ENCODE measurements at places on chromosomes 1 and 21.

DNA sequence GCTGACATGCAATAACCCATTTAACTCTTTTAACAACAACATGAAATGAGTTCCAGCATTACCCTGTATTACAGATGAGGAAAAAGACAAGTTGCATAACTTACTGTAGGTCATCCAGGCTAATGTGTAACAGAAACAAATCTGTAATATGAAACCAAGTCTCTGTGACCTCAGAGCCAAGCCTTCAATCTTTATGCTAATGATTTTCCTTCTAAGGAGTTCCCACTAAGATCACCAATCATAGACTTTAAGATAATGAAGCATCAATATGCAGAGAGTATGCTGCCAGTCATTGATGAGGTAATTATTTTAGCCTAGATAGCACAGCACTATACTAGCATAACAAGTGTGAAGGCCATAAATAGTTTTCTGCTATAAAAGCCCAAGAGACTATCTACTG lies 35.6 kb upstream of the RNPC3 start:
- DNase-seq, result no peak

DNA sequence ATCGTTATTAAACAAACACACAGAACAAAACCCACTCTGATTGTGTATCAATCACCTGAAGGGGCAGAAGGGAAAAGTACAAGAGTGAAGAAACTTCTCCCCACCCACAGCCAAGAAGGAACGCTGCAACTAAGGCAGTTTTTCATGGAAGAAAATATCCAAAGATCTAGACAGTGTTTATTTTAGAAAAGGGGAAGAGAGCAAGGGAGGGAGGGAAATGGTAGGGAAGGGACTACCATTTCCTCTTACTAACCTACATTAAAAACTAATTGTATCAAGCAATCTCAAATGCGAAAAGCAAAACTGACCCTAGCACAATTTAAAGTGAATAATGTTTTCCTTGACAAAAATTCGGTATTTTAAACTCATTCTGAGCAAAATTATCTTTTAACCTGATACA lies 3.5 kb downstream of the NRIP1 start:
- no peak for DNase-seq

DNA sequence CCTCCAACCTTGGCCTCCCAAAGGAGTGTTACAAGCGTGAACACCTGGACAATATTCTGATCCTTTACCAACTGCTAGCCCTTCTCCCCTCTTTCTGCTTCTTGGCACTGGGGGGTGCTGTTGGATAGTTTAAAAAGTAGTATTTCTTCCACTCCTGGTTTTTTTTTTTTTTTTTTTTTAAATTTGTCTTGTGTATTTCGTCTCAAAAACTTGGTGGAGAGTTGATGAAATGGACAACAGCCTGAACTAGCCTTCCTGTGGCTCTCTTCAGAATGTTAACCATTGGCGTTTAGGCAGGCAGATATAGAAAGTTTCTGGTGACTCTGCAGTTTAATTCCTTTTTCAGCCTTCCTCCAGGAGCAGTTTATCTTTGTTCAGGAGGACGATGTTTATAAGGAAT lies 69.7 kb upstream of the USP24 start:
- peak; percentile 34 for DNase-seq

- peak; percentile 96 for DNase-seq
Measured at GRCh38 chr1:15949453-15950245, 26.3 kb downstream of the ZBTB17 start.

DNA sequence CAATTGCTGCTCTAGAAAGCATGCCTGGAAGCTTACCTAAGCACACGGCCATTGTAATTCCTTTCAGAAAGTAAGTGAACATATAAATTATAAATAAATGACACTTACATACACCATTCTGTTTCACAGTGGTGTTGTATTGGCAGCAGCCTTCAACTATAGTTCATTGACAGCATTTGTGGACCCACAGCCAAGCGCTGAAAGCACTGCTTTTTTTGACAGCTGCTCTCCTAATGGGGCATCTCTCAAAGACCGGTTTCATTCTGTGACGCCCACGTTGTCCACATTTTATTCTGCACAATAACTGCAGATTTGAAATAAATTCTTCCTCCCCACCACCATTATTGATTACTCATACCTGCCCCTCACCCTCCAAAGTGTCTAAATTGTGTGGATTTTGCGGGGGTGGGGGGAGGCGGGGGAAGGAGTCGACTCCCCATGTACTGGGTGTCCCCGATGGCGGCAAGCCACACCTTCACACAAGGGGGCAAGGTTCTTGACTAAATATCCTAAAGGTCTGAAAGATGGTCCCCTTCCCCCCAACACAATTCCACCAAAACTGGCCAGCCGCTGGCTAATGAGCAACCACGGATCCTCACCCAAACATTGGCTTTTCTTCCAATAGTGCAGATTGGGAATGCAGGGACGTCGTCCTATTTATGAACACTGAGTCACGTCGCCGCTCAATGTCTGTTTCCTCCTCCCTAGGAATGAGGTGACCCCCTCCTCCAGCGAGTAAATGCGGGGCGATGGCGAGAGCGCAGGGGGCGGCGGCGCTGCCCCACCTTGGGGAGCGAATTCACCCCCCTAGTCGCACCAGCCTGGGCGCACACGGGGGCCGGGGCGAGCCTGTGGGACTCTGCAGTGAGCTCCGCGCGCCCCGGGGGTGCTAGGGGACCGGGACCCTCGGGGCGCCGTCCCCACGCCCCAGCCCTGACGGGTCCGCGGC lies 960 bp downstream of the RCAN1 start:
- no peak for DNase-seq

GRCh38 chr1:12057382-12057781 lies 5.7 kb upstream of the TNFRSF8 start:
- no peak for DNase-seq

GRCh38 chr1:156752843-156753482 lies 1.5 kb upstream of the HDGF start:
- DNase-seq, result no peak

DNA sequence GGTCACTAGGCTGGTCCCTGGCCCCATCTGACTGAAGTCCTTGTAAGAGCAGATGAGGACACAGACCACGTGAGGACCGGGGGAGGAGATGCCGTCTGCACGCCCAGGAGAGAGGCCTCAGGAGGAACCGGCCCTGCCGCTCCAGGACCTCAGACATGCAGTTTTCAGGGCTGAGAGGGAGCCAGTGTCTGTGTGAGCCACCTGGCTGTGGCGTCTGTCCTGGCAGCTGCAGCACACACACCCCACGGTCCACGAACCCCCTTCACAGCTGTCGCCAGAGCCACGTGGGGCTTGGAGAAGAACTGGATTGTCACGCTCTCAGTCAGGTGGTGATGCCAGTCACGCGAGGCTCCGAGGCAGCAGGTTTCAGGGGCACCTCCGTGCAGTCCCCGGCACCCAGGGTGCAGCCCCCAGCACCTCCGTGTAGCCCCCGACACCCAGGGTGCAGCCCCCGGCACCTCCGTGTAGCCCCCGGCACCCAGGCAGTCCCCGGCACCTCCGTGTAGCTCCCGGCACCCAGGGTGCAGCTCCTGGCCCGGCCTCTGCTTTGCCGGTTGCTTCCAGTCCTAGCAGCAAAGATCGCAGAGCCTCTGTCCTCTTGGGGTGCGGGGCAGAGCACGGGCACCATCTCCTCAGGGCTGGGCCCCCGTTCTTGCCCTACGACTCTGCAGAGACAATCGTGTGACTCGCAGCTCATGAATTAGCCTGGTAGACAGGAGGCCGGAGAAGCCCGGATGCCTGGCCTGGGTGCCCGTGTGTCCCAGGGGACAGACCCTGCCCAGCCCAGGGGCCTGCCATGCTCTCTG lies 19.0 kb upstream of the SUMO3 start:
- no peak for DNase-seq

DNA sequence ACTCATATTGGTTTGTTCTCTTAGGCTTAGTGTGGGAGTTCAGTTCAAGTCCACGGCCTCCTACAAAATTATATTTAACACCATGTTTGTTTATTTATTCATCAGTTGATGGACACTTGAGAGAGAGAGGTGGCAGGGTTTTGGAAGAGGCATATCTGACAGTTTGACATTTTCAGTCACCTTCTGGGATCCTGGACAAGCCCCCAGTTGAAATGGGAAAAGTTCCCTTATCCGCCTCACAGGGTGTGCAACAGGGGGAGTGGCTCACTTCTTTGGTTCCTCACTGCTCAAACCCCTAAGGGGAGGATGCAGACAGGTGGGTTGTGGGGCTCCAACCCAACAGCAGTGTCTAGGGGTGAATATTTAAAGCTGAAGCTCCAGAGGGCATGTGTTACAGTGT lies 52.3 kb upstream of the TNFSF18 start:
- no peak for DNase-seq

- DNase-seq, result no peak
Measured at GRCh38 chr1:157400766-157401165, 151.5 kb downstream of the FCRL5 start.

DNA sequence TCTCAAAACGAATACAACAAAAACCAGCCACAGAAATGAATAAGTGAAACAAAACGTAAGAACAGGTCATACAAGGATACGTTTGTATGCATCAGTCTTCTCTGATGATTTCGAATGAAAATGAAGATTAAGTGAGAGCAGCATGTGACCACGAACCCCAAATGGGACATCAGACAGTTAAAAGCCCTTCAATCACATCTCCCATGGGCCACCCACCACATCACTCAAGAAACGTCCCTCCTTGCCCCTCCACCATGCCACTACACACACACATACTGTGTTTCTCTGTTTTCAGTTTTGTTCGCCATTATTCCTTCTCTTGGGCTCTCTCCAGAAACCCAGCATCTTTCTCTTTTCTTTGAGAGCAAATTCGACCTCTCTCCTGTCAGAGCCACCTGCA lies 355.6 kb upstream of the KAZN start:
- no peak for DNase-seq

GRCh38 chr1:165062346-165062745 lies 294.2 kb downstream of the LMX1A start:
- DNase-seq, result no peak

- no peak for DNase-seq
Measured at GRCh38 chr1:36984026-36984425, 50.3 kb downstream of the GRIK3 start.

GRCh38 chr1:164765557-164765956 lies 206.6 kb downstream of the PBX1 start:
- no peak for DNase-seq

- no peak for DNase-seq
Measured at GRCh38 chr1:153387001-153387400, 3.9 kb downstream of the S100A8 start.

- DNase-seq, result no peak
Measured at GRCh38 chr21:44572959-44573583, 458 bp upstream of the KRTAP10-4 start.

DNA sequence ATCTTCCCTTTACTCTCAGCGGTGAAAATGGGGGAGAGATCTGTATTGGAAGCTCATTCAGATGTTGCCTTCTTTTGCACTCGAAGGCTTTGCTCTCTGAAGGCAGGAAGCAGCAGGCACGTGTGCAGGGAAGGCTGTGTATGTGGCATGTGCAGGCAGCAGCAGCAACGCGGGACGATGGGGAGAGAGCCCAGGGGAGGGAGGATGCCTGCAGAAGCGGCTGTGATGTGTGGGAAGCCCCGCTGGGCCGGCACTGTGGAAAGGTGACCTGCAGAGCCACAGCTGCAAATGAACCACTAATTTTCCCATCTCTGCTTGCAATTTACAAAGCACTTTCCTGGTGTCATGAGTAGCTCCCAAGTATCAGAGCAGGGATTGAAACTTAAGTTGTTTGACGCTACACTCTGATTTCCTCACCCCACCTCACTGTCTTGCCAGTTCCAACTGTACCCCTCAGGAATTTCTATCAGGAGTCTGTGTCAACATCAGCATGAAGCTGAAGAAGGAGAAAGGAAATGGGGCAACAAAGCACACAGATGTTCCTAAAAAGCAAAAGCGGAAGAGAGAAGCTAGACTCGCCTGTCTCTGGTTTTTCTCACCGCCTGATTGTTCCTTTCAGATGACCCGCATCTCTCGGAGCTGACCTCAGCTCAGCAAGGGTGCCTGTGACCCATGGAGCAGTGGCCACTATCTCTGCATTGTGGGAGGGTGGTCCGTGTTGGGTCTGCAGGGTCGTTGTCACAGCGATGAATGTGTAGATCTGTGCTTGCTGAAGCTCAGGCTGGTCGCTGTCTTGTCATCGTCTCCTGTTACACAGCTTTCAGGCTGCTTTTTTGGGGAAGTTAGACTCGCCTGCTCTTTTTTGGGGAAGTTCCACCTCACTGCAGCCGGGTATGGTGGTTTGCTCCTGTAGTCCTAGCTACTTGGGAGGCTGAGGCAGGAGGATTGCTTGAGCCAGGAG lies 156.1 kb downstream of the KIF26B start:
- peak; percentile 55 for DNase-seq

DNA sequence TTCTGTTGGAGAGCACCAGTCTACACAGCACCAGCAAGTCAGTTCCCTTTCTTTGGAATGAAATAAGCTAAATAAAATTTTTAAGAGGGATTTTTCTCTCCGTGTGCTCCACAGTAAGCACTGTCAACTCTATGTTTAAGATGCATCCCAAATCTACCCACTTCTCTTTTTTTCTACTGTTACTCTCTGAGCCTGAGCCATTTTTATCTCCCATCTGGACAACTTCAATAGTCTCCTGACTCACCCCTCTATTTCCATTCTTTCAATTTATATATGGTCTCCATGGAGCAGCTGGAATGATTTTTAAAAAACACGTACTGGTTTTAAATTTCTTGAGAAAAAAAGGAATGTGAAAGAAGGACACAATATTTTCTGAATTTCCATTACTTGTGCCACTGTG lies 24.7 kb upstream of the CCT8 start:
- DNase-seq, result no peak

DNA sequence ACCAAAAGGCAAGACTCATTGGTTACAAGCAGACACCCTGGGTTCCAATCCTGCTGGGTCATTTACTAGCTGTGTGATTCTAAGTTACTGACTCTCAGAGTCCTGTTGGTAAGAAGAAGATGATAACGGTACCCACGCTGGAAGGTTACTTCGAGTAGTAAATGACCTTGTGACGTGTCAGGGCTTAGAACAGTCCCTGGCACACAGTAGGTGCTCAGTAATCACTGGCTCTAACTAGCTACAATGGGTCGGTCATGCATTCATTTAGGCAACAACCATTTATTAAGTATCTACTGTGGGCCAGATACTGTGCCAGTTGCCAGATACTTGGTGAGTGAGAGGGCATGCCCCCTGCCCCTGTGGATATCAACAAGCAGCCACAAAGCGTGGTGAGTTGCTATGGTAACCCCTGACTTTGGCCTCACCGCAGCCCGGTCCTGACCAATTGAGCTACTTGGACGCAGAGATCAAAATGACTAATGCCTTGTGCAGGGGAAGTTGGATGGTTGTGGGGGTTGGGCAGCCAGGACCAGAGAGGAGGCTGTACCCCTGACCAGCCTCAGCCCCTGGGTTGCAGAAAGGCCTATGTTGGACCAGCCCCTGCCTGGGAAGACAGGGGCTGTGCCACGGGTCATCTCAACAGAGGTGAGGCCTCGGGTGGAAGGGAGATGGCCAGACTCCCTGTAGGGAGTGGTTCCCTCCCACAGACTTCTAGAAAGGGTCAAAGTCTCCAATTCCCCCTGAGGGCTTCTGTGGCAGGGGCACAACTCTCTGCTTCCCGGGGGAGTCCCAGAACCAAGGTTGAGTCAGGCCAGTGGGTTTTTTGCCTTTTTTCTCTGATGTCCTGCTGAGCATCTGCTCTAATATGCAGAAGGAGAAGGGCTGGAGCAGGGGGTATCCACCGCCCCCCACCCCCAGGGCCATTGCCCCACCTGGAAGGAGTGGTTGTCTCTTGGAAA lies 16.0 kb downstream of the DHRS3 start:
- DNase-seq, result no peak

GRCh38 chr1:232837087-232837486 lies 31.9 kb downstream of the MAP10 start:
- no peak for DNase-seq

GRCh38 chr1:6185635-6186382 lies 5.7 kb upstream of the CHD5 start:
- no peak for DNase-seq

GRCh38 chr21:36703626-36704280 lies 4.8 kb downstream of the SIM2 start:
- DNase-seq, result no peak

GRCh38 chr1:185373813-185374529 lies 56.9 kb upstream of the IVNS1ABP start:
- no peak for DNase-seq
